Cardiac fibroblast (primary cell): ENCODE measurements at places on chromosomes 6 and 20.
A peak's percentile ranks its signal among the peaks of the same experiment; 100 is the strongest.

DNA sequence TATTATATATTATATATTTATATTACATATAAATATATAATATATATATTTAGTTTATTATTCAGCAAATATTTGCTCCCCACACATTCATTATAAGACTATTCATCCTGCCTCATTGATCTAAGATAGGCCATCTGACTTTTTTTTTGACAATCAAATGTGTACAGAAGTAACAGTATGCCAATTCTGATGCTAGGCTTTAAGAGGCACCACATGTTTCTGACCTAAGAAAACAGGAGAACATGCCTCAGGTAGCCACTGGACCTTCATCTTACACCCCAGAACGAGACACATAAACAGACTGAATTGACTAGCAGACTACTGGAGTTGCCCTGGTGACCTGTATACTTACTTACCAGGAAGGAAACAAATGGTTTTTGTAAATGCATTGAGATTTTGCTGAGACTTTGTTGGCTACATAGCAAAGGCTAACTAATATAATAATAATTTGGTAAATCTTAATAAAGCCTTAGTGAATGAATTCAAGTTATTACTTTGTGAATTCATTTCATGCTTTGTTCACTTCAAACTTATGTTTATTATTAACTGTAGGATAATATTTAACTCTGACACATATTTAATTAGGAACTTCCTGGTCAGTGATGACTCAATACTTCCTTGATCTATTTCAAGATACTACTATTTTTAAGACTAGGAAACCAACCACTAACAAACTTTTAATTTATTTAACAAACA, 13.4 kb upstream of the MYO6 start:
- peak; percentile 26 for DNase-seq

GRCh38 chr6:30793521-30794194, 49.3 kb upstream of the IER3 start:
- peak; percentile 89 for DNase-seq

GRCh38 chr6:71465096-71465495, 176.5 kb downstream of the OGFRL1 start:
- DNase-seq, result no peak

DNA sequence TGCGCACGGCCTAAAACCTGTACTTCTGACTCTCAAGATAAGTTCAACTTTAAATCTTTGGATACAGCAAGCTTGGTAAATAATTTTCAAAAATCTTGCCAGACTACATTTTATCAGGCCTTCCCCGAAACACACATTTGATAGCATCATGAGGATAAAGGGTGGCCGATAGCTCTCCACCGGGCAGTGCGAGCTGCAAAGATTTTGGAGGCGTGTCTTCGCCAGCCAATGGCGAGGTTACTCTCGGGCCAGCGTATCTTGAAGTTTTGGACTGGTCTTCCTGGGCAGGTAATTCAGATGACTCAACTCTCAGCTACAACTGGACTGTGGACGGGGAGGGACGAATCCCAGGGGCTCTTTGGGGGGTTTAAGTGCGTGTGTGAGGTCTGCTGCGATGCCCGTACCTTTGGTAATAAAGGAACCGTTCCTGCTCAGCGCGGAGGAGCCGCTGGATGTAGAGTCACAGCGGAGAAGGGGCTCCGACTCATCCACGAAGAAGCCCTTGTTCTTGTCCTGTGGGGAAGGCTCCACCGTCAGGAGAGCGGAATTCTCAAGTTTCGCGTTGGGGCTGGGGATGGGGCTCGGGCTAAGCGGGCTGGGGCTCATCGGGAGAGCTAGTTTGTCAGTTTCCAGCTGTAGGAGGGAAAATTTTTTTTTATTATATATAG, 75.3 kb downstream of the TNFRSF21 start:
- DNase-seq, result no peak

DNA sequence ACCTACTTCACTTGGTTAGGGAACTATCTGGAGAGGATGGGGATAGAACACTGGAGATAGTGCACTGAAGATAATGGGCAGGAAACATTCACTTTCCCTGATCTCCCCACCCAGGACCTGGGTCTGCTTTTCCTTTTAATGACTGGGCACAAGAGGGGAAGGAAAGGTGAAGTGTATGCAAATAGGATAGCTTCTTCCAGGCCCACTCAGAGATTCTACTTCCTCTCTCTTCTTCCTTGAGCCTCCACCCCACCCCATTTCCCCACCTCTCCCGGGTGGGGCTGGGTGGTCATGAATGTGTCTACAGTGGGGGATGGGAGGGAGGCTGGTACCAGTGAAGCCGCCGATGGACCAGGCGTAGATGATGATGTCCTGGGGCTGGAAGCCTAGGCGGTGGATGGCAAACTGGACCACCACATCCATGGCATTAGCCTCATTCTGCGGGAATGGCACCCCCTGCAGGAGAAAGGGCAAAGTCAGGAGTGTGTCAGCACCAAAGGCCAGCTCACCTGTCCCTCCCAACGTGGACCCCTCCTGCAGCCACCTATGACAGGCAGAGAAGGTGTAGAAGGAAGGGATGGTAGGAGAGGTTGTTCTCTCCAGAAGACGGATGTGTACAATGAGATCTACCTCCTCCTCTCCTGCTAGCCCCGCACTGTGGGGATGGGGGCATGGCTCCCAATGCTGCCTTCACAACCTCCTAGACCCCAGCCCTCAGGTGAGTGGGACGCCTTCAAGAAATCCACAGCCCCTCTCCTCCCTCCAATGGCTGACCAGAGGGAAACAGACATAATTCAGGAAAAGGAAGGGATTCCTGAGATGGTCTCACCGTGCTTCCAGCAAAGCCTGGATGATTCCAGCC, 8.6 kb upstream of the LY6G5C start:
- no peak for DNase-seq

DNA sequence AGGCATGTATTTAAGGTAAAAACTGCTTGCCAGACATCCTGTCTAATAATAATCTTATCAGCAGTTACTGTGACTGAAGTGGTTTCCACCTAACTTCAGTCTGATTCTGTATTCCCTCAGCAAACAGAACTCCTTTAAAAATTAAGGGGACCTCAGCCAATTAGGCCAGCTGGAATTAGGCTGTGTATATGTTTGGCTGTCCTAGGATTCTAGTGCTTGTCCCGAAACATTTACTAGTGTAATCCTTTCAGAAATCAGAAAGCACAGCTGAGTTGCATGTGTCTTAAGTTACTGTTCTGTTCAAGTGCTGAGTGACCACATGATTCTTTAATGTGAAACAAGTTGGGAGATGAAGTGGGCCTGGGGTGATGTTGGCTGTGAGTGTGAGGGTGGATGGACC, 120.9 kb upstream of the SUPT3H start:
- DNase-seq, result no peak
